Activated naive CD4-positive, alpha-beta T cell (primary cell): ENCODE measurements at places on chromosomes 2 and 18.
A peak's percentile ranks its signal among the peaks of the same experiment; 100 is the strongest.

- no peak for DNase-seq
These were observed 12.4 kb upstream of the EPAS1 start for GRCh38 chr2:46284796-46285195.

DNA sequence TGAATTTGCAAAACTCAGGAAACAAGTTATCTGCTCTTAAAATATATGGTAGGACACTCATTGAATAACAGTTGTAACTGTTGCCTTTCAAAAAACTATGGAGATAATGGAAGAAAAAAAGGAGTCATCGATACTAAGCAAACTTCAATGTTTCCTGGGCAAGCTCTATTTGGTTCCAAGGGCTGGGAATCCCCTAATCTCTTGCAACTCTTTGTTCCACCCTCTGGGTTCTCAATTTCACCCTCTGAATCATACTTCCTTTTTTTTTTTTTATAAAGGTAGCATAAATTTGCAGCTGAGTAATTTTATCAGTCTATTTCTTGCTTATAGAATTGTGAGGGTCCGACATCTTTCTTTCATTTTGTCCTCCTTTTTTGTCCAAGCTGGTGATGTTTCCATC lies 36.7 kb downstream of the SLC9A4 start:
- no peak for DNase-seq

GRCh38 chr2:101435001-101435862 lies 39.7 kb downstream of the RFX8 start:
- no peak for DNase-seq

- DNase-seq: no peak
These were observed 41.1 kb upstream of the EPB41L3 start for GRCh38 chr18:5584746-5585417.

DNA sequence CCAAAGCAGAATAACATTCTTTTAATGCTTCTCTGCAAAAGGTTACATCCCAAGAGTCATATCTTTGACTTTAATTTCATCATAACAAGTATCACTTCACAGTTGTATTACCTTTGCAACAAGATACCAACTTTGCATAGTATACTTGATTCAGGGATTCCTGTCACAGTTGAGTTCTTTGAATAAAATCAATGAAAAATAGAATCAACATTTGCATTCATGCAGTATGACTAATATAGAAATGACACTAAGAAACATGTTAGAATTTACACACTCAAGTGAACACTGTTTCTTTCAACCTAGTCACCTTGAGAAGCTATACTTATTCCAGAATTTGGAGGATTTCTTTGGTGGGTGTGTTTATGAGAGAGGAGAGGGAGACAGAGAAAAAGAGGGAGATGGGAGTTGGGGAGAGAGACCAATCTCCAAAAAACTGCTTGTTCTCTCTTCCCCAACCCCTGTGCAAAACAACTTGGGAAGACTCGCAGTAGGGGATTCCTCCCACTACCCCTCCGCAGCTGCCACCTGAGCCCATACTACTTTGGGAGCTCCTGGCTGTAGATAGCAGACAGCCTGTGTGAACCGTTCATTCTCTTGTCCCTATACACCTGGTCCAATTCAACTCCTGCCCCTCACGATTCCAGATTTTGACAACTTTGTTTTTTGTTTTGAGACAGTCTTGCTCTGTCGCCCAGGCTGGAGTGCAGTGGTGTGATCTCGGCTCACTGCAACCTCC lies 57.7 kb downstream of the PELI1 start:
- no peak for DNase-seq

- DNase-seq: no peak
These were observed 71.7 kb downstream of the IL1R2 start for GRCh38 chr2:102063487-102063911.

- no peak for DNase-seq
These were observed 179.8 kb upstream of the EPAS1 start for GRCh38 chr2:46117379-46117778.

GRCh38 chr18:79640875-79641274 lies 38.7 kb upstream of the CTDP1 start:
- DNase-seq: no peak

GRCh38 chr2:145431181-145431951 lies 911.4 kb upstream of the ZEB2 start:
- DNase-seq: no peak

GRCh38 chr2:150733051-150733618 lies 245.7 kb upstream of the RND3 start:
- no peak for DNase-seq

DNA sequence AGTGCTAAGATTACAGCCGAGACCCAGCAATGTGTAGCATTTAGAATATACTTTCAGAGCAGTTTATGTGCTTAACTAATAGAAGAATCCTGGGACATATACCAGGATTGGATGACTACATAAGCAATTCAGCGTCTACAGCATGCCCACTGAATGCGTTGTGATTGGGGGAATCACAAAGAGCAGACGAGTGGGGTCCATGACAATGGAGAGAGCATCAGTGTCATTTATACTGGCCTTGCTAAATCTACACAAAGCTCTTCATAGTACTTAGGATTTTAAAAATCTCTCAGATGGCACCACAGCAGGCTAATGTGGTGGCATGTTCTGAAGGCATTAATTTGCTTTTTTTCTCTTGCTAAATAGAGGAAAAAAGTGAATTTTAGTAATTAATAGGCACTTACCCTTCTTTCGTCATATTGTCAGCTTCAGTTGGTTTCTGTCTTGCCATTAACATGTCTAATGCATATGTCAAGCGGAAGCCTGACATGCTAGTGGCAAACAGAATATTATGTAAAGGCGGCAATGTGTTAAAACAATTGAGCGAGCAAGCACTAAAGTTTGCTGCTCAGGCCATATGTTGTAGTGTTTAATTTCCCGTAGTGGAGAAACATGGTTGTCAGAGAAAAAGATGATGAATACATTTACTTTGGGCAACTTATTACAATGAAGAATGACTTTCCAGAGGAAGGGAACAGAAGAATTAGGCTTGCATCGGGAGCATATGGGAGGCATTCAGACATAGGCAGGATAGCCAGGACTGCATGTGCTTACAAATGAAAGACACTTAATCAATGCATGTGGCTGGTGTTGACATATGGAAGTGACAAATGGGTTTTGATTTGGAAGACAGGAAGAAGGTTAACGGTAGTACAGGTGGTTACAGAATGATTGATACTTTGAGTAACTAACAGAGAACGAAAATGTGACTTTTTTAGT lies 145.2 kb downstream of the ICOS start:
- DNase-seq: no peak

DNA sequence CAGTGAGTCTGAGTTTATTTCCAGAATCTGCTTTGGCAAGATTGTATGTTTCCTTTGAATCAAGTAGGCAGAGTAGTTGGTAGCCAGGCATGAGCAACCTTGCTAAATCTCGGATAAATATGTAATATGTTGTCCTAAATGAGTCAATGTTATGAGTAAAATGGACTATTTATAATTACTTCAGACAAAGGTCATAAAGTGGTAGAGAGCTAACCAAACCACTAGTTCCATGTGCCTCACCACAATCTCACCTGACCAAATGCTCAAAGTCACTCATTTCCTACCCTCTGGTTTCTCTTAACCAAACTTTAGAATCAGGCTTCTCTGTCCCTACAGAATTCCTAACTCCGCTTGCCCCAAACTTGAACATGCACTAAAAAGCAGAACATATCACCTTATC lies 261.2 kb upstream of the FSIP2 start:
- DNase-seq: no peak

GRCh38 chr2:136351684-136352083 lies 233.7 kb upstream of the CXCR4 start:
- no peak for DNase-seq

- DNase-seq: no peak
These were observed 5.4 kb downstream of the GALM start for GRCh38 chr2:38671303-38671702.

DNA sequence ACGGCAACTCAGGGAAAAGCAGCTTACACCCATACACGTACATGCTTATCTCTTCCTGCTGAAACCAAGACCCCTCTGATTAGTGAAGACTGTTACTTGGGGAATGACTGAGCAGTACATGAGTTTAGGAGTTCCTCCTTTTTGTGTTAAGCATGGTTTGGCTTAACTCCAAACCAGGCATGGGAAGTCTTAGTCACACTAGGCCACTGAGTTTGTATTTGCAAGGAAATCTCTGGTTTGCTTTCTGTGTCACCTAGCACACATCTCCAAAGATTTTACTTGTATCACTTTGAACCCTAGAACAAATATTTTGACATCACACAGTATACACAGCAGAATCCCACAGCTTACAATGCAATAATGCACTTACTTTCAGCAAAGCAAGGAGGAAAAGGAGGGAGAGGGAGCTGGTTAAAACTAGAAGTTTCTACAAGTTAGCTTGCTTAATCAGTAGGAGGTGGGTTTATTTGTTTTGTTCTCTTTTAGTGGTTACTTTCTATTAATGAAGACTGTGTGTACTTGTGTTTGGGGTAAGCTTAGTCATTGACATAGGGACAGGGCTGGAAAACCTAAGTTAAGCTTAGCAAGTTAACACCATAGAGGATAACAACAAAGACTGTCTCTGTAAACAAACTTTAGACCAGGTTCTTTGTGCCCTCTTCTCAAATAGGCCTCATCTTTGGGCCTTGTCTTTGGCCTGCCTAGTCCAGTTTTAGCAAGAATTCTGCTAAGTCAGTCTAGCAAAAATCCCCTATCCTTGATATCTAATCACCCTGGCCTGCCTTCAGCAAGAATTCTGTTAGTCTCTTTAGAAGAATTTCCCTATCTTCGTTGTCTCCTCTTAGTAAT lies 219.4 kb downstream of the MREG start:
- no peak for DNase-seq

- no peak for DNase-seq
These were observed 491 bp downstream of the L3MBTL4 start for GRCh38 chr18:6414118-6414722.

- no peak for DNase-seq
These were observed 170.6 kb downstream of the FHOD3 start for GRCh38 chr18:36468161-36468560.

DNA sequence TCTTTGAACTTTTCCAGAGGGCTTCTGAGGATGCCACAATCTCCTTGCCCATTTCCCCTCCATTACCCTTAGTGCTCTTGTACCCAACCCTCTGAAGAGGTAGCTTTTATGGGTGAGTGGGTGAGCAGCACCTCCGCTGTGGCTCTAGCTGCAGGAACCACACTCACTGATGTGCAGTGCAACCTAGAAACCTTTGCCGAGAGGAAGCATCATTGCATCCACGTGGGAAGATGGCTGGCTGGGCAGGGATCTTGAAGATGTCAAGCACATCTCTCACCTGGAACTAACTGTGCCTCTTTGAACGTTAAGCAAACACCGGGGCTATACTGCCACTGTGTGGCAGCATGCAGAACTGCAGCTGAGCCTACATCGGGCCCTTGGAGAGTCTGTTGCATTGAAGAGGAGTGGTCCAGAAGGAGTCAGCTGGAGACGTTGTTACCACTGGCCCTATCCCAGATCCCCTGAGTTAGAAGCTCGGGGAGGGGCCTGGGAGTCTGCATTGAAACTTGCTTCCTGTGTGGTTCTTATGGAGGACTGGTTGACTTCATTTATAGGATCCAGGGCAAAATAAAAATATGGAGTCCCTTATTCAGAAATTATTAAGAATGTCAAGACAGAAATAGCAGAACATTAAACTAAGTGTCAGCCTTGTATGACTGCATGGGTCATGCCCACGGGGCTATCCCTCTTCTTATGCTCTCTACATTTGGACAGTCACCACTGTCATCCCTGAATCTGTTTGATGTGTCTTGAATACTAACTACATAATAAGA lies 28.7 kb downstream of the IGFBP5 start:
- peak; percentile 33 for DNase-seq

DNA sequence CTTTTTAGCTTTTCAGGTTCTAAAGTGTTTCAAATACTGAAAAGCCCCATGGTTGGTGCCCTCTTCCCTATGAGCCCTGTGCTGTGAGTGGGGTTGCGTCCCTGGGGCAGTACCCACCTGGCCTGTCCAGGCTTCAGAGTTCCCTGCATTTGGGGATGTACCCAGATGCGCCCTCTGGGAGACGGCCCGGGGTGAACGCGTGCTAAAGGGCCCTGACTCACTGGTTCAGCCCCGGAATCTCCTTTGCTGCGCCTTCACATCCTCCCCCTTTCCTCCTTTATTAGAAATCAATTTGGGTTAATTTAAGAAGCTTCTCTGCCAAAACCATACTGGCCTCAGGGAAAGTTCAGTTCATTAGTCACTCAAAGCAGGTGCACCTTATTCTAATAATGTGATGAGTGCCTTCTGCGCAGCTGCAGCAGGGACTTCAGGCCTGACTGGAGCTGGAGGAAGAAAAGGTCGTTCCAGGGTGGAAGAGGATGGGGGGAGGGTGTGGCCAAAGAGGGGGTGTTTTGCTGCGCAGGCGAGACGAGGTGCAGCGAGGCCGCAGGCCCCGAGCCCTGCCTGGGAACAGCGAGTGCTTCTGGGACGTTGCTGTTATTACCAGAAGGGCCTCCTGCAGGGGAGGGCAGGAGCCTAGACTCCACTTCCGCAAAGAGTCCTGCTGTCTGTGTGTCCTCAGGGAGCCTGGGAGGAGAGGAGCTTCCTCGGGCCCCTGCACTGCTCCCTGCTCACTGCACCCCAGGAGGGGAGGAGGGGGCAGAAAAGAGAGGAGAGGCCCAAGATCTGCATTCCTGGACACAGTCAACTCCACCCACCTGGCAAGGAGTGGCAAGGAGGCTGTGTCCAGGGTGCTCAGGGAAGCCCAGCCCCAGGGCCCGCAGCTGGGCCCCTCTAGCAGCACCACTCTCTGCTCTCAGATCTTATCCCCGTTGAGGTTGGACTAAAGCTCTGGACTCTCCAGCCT lies 223.2 kb upstream of the PXDN start:
- DNase-seq: no peak

DNA sequence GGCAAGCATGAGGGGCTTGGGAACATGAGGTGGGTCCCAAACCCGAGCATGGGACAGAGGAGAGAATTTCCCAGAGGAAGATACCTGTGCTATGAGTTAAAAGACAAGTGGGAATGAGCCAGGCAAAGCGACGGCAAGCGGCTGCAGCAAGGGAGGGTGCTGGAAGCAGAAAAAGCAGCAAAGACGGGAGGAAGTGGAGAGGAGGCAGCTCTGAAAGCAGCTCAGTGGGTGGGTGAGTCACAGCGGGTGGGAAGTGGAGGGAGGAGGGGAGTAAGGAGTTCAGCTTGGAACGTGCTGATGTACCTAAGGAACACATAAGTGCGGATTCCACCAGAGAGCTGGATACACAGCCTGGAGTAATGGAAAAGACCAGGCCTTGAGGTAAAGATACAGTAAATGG lies 41.4 kb downstream of the THUMPD2 start:
- no peak for DNase-seq

GRCh38 chr18:59570101-59570775 lies 127.0 kb downstream of the CCBE1 start:
- DNase-seq: no peak

DNA sequence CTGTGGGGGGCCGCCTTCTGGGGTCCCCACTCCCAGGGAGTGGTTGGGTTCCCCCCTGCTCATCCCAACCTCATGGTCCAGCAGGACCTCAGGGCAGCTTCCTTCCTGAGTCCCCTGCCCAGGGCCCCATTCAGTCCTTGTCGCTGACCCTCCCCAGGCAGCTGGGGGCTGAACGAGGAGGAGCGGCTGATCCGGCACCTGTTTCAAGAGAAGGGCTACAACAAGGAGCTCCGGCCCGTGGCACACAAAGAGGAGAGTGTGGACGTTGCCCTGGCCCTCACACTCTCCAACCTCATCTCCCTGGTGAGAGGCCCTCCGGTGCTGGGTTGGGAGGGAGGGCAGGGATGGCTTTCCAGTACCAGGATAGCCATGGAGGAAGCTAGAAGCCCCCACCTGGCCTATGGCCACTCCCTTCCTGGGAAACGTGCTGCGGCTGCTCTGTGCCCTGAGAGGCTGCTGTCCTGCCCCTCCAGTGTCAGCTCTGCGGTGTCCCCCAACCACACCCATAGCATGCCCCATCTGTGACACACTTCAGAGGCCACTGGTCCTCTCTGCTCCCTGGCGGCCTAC lies 497 bp downstream of the CHRND start:
- DNase-seq: no peak
